ENCODE measurements at places on chromosomes 2 and 18.

DNA sequence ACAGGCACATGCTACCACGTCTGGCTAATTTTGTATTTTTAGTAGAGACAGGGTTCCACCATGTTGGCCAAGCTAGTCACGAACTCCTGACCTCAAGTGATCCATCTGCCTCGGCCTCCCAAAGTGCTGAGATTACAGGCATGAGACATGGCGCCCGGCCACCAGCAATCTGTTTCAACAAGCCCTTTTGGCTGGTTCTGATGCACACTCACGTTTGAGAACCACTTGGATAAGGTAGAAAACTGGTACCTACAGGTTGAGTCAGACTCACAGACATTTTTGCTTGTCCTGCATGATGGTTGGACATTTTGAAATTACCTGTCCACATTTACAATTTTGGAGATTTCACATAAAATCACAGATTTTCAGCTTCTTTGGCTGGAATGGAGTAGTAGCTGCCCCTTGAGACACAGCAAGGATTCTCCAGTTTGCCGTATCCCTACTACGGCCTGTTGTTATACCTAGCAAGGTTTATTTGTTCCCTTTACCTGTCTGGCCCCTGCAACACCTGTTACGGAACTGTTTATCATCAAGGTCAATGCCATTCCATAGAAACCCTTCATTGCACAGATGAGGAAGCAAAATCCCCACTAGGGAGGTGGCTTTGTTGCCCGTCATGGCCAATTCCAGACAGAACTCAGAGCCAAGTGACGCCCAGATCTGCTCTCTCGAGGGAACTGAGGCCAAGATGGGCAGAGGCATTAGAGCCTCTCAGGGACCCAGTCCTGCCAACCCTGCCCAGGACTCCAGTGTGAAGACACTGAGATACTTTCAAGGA is 31.4 kb upstream of the IGFBP2 start:
- DNase-seq = no peak

GRCh38 chr2:120453635-120453998 is 107.7 kb downstream of the INHBB start:
- no peak for DNase-seq

GRCh38 chr2:70011335-70011734 is 49.9 kb upstream of the ASPRV1 start:
- no peak for DNase-seq

- DNase-seq = no peak
Measured at GRCh38 chr2:3644891-3645605, 13.0 kb upstream of the ALLC start.

- no peak for DNase-seq
Measured at GRCh38 chr2:191981706-191982105, 134.8 kb upstream of the CAVIN2 start.

All from CD8-positive, alpha-beta T cell (primary cell).